ENCODE measurements at places on chromosomes 12 and 14.

- DNase-seq: no peak
These were observed 173.3 kb downstream of the PPM1H start for GRCh38 chr12:62761658-62762057.

DNA sequence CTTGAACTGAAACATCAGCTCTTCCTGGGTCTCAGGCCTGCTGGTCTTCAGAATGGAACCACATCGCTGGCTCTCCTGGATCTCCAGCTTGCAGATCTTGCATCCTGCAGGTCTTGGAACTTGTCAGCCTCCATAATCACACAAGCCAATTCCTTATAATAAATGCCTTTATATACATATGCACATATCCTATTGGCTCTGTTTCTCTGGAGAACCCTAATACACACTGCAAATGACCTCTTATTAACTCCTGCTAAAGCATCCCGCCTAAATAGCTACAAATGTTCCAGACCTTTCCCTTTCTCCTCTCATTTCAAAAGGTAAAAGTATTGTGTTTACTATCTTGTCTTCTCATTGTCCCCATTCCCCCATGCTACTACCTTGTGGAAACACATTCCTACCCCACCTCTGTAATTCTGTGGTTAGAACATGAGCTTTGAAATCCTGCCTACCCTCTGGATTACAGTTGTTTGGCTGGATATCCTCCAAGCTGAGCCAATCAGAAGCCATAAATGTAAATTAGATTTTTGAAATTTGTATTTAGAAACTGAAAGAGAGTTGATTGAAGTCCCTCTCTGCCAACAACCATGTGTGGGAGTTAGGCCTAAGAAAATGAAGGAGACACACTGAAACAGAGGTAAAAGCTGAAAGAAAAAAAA lies 58.1 kb downstream of the ANKS1B start:
- DNase-seq: no peak

- no peak for DNase-seq
These were observed 5.8 kb downstream of the WSB2 start for GRCh38 chr12:118055144-118055557.

- DNase-seq: no peak
These were observed 48.4 kb downstream of the ANAPC7 start for GRCh38 chr12:110355073-110355472.

DNA sequence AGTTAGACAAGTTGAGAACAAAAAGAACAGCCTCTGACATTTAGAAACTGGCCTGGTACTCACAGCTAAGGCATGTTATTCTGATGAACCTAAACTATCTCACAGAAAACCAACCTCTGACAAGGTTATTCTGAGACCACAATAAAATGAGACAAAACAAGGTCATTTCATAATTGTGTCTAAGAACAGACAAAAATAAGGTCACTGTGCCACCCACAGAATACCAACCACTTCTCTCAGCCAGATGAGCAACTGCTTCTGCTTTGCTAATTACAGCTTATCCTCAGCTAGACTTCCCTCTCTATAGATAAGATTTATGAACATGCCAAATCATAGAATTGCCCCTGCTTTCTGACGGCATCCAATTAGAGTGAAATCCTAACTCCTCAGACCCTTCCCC lies 52.2 kb upstream of the CRACR2A start:
- DNase-seq: no peak

- DNase-seq: no peak
These were observed 3.9 kb upstream of the MEG3 start for GRCh38 chr14:100822013-100822412.

GRCh38 chr12:124270671-124271070 lies 24.2 kb upstream of the RFLNA start:
- DNase-seq: no peak

- no peak for DNase-seq
These were observed 149.6 kb downstream of the KSR2 start for GRCh38 chr12:117819160-117819559.

DNA sequence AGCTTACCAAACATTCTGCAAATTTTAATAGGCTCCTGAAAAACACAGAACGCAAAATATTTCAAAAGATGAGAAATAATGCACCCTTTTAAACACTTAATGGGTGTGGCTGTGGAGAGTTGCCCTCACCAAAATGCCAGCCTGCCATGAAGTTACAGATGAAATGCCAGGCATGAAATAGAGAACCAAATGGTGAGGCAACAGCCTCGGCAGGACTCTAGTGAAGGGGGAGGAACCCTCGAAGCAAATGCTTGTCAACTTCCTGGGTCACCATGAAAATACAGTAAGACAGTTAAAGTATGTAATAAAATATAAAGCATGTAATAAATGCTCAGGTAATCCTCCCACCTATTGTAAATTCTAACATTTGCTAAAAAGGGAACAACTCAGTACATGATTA lies 24.1 kb downstream of the DUSP16 start:
- DNase-seq: no peak

DNA sequence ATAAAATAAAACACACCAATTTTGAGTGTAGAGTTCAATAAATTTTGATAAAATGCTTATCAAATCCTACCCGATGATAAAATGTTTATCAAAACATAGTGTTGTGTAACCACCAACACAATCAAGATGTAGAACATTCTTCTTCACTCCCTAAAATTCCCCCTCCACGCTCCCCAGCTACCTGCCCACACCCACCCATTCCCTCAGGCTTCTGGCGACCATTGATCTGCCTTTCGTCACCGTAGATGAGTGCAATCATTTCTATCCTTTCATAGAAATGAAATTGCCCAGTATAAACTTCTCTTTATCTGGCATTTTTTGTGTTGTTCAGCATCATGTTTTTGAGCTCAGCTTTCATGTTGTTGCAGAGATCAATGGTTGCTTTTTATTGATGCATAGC lies 90.7 kb upstream of the TBX3 start:
- no peak for DNase-seq

DNA sequence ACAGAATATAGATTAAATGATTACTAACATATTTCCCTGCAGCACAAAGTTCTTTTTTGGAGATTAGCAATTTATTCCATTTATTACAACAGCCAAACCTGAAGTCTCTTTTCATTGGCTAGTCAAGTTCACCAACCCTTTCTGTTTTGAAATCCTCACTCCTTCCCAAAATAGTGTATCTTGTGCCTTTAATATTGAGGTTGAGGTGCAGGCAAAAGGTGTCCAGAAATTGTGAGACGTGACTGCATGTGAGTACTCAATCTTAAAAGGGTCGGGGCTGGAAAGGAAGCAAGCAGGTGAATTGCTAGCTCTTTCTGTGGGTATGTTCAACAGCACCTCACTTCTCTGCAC lies 11.1 kb upstream of the FOXN3 start:
- DNase-seq: no peak

GRCh38 chr12:132023658-132024057 lies 73.9 kb downstream of the EP400 start:
- no peak for DNase-seq

- DNase-seq: no peak
These were observed 4.3 kb downstream of the P2RX4 start for GRCh38 chr12:121214166-121214777.

DNA sequence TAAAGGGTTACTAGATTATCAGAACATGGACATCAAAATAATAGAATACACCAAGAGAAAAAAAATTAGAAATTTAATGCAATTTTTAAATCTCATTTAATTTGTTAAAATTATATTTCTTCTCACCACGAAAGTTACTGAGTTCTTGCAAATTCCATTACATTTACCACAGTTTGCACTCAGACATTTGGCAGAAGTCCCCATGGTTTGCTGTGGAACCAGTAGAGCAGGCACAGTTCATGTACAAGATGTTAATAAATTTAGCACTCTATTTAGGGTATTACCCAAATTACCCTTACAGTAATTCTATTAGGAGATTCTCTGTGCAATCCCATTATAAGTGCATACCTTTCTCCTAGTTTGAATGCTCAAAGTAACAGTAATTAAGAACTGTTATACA lies 9.7 kb downstream of the SCN8A start:
- DNase-seq: no peak

- no peak for DNase-seq
These were observed 1.8 kb upstream of the KRT83 start for GRCh38 chr12:52323001-52323400.
